ENCODE measurements at places on chromosomes 4 and X.

DNA sequence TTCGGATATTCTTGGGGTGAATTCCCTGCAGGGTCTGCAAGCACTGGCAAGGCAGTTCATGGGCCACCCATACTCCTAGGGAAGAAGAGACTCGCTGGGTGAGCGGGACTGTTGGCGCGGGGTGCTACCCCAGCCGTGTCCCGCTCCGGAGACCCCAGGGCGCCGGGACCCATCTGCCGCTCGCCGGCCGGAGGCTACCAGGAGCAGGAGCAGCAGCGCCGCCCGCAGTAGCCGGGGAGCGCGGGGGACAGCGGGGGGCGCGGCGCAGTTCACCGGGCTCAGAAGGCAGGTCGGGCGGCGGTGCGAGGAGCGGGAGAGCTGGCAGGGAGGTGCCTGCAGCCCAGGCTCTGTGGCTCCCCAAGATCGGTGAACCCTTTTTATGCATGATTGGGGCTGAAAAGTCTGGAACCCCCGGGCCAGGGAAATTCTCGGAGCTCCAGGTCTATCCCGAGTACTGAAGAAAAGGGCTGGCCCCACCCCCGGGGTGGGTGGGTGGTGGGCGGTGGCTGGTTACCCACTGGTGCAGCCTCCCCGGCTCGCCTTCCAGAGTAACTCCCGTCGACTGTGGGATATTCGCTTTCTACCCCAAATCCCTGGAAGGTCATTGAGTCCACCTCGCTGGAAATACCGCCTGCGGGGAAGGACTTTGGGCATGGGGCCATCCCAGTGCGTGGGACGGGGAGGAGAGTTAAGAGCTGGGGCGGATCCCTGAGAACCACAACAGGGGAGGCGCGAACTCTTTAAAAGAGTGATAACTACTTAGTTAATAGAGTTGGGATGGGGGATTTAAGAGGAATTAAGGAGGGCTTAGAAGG is 37.6 kb downstream of the PF4 start:
- no peak for DNase-seq

- DNase-seq: no peak
Observed at GRCh38 chrX:78527263-78527662, 131.9 kb downstream of the RTL3 start.

DNA sequence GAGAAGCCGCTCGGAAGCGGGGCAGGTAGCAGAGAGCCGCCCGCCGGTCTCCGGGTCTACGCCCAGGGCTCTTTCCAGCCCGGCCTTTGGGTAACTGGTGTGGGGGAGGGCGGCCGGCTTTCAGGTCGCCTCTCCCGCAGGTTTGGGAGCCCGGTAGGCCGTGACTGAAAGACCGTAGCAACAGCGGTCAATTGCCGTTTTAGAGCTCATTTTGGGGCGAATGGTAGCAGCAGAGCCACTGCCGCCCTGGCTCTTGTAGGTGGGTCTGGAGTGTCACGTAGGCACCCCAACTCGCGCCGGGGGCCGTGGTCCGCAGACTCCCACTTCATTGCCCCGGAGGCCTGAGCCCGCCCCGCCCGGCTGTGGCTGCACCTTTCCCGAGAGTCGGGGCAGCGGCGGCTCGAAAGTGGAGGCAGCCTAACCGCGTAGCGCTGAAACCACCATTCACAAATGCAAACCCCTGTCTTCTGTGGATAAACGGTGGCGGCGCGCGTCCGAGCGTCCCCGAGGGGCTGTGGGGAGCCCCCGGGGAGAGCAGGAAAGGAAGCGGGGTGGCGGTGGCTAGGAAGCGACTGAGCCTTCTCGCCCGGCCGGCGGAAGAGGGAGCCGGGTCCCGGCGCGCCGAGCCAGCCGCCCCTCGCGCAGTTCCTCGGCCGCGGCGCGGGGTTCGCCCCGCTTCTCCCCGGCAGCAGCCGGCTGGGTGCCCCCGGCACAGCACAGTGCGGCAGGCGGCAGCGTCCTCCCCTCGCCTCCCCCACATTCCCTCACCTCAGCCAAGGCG is 2185.1 kb upstream of the TENM3 start:
- DNase-seq: no peak

- peak; percentile 52 for DNase-seq
Observed at GRCh38 chr4:163976588-163976987, 482.1 kb downstream of the TMA16 start.

GRCh38 chr4:2694691-2695090 is 61.4 kb downstream of the TNIP2 start:
- DNase-seq: peak; percentile 62

GRCh38 chr4:1291091-1291490 is 1.4 kb downstream of the MAEA start:
- no peak for DNase-seq

DNA sequence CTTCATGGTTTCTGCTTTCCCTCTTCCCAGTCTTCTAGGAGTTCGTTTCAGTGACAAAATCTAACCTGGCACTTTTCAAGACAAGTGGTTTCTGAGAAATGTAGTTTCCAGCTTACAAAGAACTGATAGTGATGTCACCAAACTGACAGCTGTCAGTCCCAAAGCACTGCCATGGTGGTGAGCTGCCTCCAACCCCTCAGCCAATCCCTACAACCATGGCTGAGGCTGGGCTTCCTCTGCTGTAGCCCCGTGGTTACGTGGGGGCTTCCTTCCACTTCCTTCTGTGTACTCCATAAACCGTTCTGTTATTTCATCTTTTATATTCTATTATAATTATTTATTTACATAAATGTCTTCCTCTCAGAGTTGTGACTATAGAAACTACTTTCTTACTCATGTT is 198.6 kb upstream of the AGA start:
- DNase-seq: no peak

- DNase-seq: no peak
Observed at GRCh38 chr4:148779771-148780170, 337.6 kb upstream of the NR3C2 start.

DNA sequence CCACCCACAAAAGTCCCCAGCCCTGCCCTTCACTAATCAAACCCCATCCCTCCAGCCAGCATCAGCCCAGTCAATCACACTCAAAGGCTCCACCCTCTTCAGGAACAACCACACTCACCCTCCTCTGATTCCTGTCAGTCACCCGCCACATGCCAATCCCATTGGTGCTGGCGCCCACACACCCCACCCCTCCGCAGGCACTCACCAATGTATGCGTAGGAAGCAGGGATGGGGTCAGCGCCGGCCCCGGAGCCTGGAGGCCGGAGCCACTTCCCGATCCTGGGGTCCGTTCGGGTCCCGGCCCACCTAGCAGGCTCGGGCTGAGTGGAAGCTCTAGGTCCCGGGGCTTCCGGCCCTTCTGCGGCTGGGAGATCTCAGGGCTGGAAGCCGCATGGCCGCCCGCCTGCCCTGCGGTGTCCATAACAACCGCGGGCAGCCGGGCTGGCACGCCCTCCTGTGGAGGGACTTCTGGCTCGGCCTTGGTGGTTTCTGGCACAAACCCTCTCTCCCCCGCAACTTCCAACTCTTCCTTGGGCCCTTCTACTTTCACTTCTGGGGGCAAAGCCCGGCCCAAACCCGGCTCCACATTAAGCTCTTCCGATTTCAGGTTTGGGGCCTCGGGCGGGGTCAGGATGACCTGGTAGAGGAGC is 7.9 kb upstream of the CFP start:
- DNase-seq: peak; percentile 84

DNA sequence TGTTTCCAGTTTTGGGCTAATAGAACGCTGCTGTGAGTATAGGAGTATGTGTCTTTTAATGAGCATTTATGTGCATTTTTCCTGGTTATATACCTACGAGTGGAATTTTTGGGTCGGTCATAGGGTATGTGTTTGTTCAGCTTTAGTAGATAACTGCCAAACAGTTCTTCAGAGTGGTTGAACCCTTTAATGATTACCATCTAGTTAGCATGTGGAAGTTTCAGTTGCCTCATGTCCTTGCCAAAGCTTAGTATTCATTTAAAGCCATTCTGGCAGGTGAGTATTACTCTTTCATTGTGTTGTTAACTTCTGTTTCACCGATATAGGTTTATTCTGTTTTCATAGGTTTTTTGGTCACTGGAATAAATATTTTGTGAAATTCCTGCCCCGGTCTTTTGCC is 229.1 kb downstream of the ARHGAP10 start:
- no peak for DNase-seq

DNA sequence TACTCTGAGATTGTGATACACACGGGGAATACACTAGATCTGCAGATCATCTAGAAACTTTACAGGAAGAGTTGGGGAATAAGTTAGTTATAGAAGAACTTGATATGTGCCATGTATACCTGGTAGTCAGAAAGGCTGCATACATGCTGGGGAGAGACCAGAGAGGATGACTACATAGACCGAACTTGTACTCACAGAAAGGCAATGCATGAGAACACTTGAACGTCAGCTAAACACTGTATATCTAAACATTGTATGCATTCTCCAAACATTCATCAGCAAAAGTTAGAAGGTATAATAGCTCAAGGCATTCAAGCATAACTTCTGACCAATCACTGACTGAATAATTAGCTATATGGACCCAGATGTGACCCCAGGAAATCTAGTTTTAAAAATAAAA is 78.0 kb upstream of the PDHA2 start:
- DNase-seq: no peak

GRCh38 chrX:151752847-151753246 is 18.3 kb downstream of the CNGA2 start:
- DNase-seq: no peak

DNA sequence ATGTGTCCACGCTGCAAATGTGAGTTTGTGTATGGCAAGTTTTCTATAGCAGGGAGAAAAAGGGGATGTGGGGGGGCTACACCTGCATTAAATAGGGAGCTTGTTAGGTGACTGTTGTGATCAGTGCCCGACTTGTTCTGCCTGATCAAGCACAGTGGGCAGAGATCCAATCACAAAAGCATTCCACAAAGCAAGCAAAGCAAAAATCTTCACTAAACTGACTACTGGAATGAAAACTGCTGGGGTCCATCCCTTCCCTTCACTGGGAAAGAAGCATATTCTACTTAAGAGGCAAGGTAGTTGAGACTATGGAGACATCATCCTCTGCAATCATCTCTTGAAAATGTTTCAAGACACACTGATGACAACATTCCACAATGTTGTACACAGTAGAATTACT is 5.2 kb downstream of the IRS4 start:
- DNase-seq: no peak

- no peak for DNase-seq
Observed at GRCh38 chr4:54102531-54103106, 2.7 kb downstream of the GSX2 start.

GRCh38 chrX:105648732-105649131 is 173.6 kb upstream of the NRK start:
- no peak for DNase-seq

GRCh38 chr4:158741326-158742021 is 18.3 kb upstream of the PPID start:
- DNase-seq: no peak

DNA sequence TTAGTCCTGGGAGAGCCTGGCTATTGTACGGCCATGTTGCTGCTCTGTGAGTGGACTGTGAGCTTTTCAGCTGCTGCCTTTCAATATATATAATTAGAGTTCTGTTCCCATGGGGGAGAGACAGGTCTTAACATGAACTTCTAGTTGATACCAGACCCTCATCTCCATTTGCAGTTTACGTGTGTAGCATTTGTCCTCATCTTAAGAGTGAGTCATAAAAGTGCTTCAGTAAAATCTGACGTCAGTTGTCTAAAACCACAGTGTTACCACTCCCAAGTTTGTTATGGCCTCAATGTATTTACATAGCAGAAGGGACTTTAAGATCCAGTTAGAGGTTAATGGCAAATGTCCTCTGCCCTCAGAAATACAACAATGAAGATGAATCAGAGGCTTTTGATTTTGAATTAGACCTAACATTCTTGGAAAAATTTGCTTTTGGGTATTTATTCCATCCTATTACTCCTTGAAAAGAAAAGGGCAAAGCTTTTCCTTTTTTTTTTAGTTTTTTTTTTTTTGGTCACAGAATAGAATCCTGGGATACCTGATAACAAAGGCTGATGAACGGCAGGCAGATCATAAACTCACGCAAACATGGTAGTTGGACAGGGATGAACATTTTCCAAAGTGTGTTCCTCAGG is 38.6 kb downstream of the PHOX2B start:
- peak; percentile 19 for DNase-seq

- no peak for DNase-seq
Observed at GRCh38 chr4:19831644-19832285, 419.9 kb upstream of the SLIT2 start.

- DNase-seq: no peak
Observed at GRCh38 chrX:133916984-133917722, 68.2 kb downstream of the GPC3 start.

GRCh38 chr4:41176340-41176739 is 38.0 kb downstream of the APBB2 start:
- DNase-seq: no peak

DNA sequence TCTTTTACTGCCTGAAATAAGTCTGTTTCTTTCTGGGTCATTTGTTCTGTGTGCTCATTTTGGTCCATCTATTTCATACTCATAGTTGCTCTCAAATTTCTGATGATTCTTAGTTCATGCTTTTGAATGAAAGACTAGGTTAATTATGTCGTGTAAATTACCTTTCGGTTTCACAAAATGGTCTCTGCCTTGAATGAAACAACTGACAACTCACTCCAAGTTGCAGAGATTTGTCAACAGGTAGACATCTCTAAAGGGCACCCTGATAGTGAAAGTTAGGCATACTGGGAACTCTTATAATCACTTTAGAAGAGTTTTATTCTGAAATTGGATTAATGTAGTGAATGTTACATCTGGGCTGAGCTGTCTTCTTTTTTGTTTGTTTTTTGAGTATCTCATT is 726.9 kb downstream of the PDHA2 start:
- no peak for DNase-seq

DNA sequence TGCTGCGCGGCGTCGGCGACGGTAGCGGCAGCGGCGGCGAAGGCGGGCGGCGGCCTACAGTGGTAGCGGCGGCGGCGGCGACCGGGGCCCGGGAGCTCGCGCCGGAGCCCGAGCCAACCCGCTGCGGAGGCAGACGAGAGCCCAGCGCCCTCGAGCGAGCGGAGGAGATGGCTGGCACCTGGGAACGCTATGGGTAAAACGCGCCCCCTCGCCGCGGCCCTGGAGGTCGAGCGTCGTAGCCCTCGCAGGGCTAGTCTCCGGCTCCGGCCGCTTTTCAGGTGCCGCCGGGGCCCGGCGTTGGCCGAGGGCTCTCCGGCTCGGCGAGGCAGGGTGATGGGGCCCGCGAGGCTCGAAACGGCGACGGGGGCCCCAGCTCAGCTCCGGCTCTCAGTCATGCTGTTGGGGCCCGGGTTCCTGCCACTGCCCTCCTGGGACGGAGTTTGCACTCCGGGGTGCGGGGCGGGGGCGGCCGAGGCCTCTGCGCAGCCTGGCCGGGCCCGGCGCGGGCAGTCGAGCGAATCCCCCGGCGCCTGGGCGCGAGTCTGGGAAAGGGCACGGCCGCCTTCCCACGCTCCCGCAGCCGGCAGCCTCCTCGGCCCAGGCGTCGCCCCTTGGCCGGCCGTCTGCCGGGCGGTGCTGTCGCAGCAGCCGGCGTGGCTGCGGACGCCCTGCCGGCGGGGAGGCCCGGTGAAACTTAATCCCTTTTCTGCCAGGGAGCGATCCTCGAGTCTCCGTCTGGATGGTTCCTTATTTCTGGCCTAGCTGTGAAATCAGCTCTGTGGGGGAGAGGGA is 768 bp downstream of the MID2 start:
- DNase-seq: no peak

GRCh38 chr4:189656641-189657040 is 284.0 kb upstream of the FRG1 start:
- no peak for DNase-seq

GRCh38 chr4:173151496-173151895 is 17.1 kb upstream of the GALNT7 start:
- DNase-seq: no peak

Data from SK-MEL-5 (cell line).